A549 treated with AZD2906 at 1 μM for 4 hours (cell line): ENCODE measurements at places on chromosomes 6 and 20. TPM values are rescaled to one million over a fixed set of nuclear protein-coding genes. Genes with fewer than 3 reads are reported as not detected.

AIF1 gene
- total RNA-seq = not detected in 5 replicates

MLIP gene
- total RNA-seq = 0.09 TPM in 1 of 5 replicates, not detected in the others

LPIN3 gene
- 12.0 to 16.3 TPM (median 12.9 TPM) in 5 replicates for total RNA-seq

PACRG gene
- total RNA-seq = 0.06 to 0.18 TPM in 2 of 5 replicates, not detected in the others

PEX7 gene
- 4.5 to 5.4 TPM (median 5.1 TPM) in 5 replicates for total RNA-seq

HDGFL1 gene
- not detected in 5 replicates for total RNA-seq

CDYL gene
- total RNA-seq = 18.0 to 20.7 TPM (median 19.8 TPM) in 5 replicates

SLC35F1 gene
- 0.01 to 0.02 TPM (median 0.01 TPM) in 3 of 5 replicates, not detected in the others for total RNA-seq

MEP1A gene
- total RNA-seq = not detected in 5 replicates

IL17A gene
- total RNA-seq = not detected in 5 replicates

XKR7 gene
- total RNA-seq = 0.01 TPM in 3 of 5 replicates, not detected in the others

SLC17A9 gene
- 0.02 to 0.16 TPM (median 0.13 TPM) in 5 replicates for total RNA-seq

ALDH8A1 gene
- 0.08 to 0.17 TPM (median 0.13 TPM) in 5 replicates for total RNA-seq

CALHM4 gene
- not detected in 5 replicates for total RNA-seq

PSORS1C1 gene
- 4.1 to 5.9 TPM (median 4.6 TPM) in 5 replicates for total RNA-seq

DEFB116 gene
- not detected in 5 replicates for total RNA-seq

ANKRD66 gene
- total RNA-seq = not detected in 5 replicates

CNKSR3 gene
- total RNA-seq = 9.3 to 12.1 TPM (median 10.3 TPM) in 5 replicates

RWDD2A gene
- total RNA-seq = 1.4 to 1.9 TPM (median 1.6 TPM) in 5 replicates

TOX2 gene
- total RNA-seq = 11.6 to 15.6 TPM (median 13.8 TPM) in 5 replicates

FAXC gene
- 5.9 to 7.8 TPM (median 6.1 TPM) in 5 replicates for total RNA-seq

PRPH2 gene
- not detected in 5 replicates for total RNA-seq

TCF21 gene
- total RNA-seq = 0.02 to 0.08 TPM (median 0.05 TPM) in 5 replicates

MOG gene
- not detected in 5 replicates for total RNA-seq

SYNGAP1 gene
- 3.6 to 6.0 TPM (median 4.2 TPM) in 5 replicates for total RNA-seq

SMOC2 gene
- total RNA-seq = 0.03 to 0.06 TPM (median 0.05 TPM) in 3 of 5 replicates, not detected in the others

CPNE5 gene
- 0.07 to 0.18 TPM (median 0.12 TPM) in 5 replicates for total RNA-seq

PKIB gene
- total RNA-seq = 0.53 to 0.94 TPM (median 0.63 TPM) in 5 replicates

IL20RA gene
- total RNA-seq = 0.06 to 0.14 TPM in 2 of 5 replicates, not detected in the others

HLA-DRB5 gene
- total RNA-seq = not detected in 5 replicates

IBTK gene
- 22.3 to 32.2 TPM (median 26.3 TPM) in 5 replicates for total RNA-seq

RAB23 gene
- 6.7 to 8.6 TPM (median 8.2 TPM) in 5 replicates for total RNA-seq

ZNF343 gene
- 12.0 to 18.3 TPM (median 13.1 TPM) in 5 replicates for total RNA-seq

LINC00237 gene
- not detected in 5 replicates for total RNA-seq

PROKR2 gene
- total RNA-seq = not detected in 5 replicates

TREM1 gene
- total RNA-seq = 0.09 to 0.33 TPM (median 0.16 TPM) in 5 replicates

HLA-DOB gene
- total RNA-seq = 0.05 to 0.14 TPM (median 0.12 TPM) in 4 of 5 replicates, not detected in the other
